MM.1S (cell line): ENCODE measurements at places on chromosomes 13 and 19.

GRCh38 chr19:7606289-7606688 lies 10.6 kb downstream of the CAMSAP3 start:
- DNase-seq: no peak

- DNase-seq: no peak
Observed at GRCh38 chr19:51564791-51565190, 6.3 kb upstream of the ZNF175 start.

GRCh38 chr13:106996867-106997618 lies 429.1 kb upstream of the ARGLU1 start:
- no peak for DNase-seq

DNA sequence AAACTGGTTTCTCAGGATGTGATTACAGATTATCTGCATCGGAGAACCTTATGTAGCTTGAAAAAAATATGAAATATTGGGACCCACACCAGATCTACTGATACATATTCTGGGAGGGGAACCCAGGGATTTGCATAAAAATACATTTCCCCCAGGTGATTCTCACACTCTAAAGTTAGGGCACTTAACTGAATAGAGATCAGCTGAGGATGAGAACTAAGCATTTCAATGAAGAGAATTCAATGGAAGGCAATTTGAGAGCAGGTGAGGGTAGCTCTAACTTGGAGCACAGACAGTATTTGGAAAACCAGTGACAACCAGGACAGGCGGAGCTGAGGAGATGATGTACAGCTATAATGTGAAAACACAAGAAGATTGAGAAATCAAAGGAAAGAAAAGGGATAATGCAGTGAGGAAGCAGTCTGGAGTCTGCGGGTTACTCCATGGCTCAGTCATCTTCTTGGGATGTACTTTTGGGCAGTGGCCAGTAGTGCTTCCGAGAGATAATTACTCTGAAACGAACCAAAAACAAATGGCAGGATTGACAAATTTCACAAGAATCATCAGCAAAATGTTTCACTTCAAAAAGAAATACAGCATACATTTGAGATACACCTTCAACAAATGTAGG lies 6.1 kb upstream of the OXGR1 start:
- DNase-seq: no peak

GRCh38 chr13:106568299-106569003 lies 514 bp upstream of the ARGLU1 start:
- no peak for DNase-seq

DNA sequence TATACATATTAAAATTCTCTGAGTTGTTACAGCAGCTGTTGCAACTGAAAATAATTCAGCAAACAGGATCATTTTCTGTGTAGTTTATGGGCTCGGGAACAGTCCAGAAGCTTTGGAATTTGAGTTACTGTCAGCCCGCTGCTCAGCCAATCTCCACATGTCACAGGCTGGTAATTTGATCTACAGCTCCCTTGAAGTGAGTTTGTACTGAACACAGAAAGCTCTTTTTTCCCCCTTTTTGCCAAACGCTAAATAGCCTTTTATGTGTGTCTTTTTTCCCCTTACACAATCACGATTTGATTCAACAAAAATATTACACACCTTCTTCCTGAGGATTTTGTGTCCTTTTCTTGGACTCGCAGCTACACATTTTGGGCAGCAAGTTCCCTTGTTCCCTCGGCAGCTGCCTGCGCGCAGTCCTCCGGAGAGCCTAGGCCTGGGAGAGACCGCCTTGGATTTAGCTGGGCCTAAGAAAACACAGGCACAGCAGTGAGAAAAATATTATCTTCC lies 371.4 kb downstream of the KCNRG start:
- no peak for DNase-seq

GRCh38 chr13:83906240-83906820 lies 24.1 kb upstream of the SLITRK1 start:
- DNase-seq: no peak

DNA sequence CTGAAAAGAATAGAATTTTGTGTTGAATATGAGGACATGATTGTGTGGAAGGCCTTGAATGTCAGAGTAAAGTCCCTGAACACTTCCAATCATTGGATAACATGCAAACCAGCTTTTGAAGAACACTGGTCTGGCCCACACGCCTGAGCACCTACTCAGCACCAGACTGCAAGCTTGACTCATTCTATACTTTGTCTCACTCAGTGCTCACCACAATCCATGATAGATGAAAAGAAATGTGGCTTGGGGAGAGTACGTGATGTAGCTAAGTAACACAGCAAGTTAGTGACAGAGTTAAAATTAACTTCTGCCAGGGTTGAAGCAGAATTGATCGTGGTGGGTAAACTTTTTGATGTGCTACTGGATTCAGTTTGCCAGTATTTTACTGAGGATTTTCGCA lies 12.0 kb downstream of the DLEU7 start:
- DNase-seq: no peak

DNA sequence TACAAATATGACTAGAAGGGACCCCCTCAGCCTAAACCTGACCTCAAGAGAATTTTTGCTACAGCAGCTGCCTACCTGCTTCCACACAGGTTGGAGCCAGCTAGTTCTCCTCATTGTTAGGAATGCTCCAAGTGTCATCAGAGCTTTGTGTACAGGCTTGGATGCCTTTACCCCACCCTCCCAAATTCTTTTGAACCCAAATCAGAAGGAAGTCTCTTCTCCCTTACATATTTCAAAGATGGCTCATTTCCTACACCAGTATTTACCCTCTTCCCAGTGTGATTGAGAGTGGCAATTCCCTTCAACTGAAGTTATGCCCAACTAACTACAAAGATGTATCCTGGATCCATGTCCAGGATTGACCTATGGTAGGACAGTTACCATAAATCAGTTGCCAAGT lies 323.2 kb downstream of the OXGR1 start:
- no peak for DNase-seq

DNA sequence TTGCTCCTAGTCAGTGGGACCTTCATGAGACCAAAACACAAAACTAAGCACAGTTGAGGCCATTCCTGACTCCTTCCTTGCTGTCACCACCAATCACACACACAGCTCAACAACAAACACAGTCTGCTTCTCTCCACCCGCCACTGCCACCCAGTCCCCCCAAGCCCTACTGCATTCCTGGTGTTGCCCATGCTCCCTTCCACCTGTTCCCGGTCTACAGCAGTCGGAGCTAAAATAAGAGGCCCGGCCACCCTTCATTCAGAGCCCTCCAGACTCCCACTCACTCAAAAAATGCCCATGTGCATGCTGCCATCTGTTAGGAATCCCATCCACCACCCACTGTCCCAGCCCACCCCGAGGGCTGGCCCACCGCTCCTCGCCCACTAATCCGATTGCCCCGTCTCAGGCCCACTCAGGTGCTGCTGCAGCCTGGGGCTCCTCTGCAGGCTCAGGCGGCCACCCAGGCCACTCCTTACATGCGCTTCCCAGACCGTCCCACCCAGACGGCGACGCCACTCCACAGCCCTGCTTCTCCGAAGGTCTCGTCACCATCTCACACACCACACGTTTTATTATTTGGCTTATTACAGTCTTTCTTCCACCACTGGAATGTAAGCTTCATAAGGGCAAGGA lies 127.6 kb downstream of the RNF17 start:
- no peak for DNase-seq

- no peak for DNase-seq
Observed at GRCh38 chr13:65722506-65722905, 1507.6 kb downstream of the PCDH9 start.

GRCh38 chr13:111484141-111484925 lies 163.9 kb downstream of the TEX29 start:
- DNase-seq: no peak

DNA sequence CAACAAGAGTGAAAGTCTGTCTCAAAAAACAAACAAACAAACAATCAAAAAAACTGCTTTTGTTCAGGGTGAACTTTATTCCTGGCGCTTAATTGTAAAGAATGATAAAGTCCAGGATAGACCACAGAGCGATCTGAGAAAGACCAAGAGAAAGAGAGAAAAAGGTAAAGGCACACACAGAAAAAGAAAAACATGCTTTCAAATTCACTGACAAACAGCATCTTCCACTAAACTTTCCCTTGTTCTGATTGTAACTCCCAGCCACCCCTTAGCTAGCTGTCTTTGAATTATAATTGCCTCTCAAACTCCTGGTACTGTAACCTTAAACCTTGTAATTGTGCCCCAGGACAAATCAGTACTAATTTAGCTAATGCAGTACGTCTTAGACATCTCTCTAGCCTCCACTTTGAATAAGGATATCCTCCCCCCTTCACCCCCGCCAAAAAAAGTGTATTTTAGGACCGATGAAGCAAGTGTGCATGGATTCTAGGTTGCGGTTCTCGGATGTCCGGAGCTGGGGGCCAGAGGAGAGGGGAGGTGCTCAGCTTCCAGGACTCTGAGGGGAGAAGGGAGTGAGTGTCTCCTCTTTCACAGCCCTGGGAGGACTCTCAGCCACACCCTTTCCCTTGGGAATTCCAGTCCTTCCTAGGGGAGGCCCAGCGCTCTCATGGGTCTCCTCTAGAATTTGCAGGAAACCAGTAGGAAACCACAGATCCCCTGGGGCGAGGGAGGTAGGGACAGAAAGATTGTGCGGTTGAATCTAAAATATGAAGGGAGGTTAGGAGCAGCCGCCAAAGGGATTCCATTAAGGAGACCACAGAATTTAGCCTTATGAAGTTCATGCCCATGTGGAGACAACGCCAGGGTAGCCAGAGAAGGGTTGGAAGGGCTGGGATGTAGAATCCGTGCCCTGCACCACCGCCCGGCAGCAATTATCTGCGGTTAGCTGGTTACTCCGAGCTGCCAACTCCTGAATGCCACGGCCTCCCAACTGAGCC lies 19.7 kb downstream of the ZNF536 start:
- DNase-seq: no peak

DNA sequence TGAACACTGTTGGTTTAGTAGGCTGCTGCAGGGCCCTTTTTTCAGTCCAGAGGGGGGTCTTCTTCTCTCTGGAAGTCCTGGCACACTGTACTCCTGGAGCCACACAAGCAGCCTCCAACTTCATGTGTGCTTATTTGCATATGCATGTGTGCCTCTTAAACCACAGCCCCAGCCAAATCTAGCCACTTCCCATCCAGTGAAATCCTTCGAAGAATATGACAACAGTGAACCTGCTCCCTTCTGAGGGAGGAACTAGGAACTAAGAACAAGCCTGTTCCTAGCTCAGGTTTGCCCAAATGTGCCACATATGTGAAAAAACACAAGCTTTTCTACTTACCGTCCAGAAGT lies 348.5 kb downstream of the FOXO1 start:
- DNase-seq: no peak

DNA sequence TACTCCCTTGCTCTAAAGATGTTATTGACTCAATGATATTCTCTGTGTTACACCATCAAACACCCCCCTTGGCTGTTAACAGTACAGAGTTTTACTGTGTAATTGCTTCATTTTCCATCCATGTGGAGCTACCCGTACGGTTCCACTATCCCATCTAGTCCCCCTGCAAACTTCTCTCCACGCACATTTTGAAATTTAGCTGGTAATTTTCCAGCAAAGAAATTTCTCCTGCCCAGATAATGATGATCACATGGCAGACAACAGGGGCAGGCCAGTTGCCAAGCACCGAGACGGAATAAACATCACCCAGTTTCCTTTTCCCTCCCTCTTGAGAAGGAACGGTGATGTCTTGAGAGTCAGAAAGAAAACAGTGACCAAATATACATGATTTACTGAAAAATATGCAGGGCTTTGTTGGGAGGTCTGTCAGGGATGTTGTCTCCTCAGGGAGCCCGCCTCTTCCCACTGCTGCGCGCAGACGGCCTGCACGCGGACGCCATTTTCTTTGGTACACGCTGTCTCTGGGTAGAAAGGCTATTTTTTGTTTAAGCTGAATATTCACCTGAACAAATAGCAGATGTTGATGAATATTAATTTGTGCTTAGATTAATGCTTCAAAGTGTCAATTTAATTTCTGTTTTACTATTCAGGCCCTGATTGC lies 109.9 kb downstream of the OLFM4 start:
- no peak for DNase-seq

DNA sequence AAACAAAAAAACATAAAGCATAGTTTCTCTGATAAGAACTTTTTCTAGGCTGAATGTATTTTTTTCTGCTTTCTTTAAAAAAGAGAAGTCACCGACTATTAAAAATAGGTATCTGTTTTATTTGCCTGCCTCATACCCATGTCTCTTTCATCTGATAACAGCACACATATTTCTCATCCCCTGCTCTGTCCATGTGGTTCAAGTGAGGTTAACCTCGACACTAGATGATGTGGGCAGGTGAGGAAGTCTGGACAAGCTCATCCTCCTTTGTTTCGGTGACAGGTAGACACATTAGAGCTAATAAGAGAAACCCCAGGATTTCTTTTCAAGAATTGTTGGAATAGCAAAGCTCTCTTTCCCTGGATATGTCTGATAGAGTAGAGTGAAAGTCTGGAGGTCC lies 222.7 kb downstream of the GPC5 start:
- DNase-seq: no peak

- DNase-seq: no peak
Observed at GRCh38 chr19:50861010-50861409, 6.3 kb downstream of the KLK3 start.

GRCh38 chr13:46164661-46165060 lies 17.3 kb downstream of the LCP1 start:
- DNase-seq: no peak

GRCh38 chr13:113202912-113203311 lies 5.6 kb downstream of the PCID2 start:
- DNase-seq: no peak

DNA sequence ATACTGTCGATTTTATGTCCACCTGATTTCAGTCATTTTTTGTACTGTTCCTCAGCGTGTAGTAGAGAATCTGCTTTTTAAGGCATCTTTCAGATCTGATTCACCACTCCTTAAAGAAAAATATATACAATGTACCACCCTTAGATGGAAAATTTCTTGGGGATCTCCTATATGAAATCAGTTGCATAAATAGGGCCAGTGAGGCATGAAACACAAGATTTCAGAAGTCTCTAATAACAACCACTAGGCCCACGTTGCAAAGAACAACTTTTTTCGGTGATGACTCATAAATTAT lies 1.4 kb downstream of the USP12 start:
- DNase-seq: no peak

DNA sequence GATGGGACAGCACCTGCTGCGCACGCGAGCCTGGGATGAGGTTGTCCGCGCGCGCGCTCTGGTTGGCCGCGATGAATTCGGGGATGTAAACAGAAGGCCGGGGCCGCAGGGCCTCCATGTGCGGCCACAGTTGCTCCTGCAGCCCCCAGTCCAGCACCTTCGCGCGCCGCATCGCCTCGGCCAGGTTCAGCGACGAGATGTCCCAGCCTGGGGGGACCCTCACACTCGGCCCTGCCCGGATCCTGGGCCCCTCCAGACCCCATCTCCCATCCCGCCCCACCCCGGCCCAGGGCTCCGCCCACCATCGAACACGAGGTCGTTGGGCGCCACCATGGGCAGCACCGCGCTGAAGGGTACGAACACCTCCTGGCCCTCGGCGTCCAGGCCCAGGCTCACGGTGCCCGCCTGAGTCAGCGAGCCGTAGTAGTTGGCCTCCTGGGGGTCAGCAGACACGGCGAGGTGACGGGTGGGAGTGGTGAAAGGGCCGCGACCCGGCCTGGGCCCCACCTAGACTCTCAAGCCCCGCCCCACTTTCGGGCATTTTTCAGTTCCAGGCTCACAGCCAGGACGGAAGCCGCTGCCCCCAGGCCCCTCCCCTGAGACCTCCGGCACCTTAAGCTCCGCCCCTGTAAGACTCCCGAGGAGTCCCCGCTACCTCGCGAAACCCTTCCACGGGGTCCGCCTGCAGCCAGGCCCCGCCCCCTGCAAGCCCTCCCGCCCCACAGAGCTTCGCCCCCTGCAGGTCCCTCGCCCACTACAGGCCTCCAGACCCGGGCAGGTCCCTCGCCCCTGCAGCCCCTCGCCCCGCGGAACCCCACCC lies 1.1 kb downstream of the ISYNA1 start:
- DNase-seq: peak; percentile 30

GRCh38 chr19:46579361-46579879 lies 21.7 kb upstream of the CALM3 start:
- DNase-seq: no peak

GRCh38 chr13:99883805-99884204 lies 87.8 kb downstream of the ZIC5 start:
- DNase-seq: no peak
